EL (cell line): ENCODE measurements at places on chromosomes 16 and 17.

- peak; percentile 57 for DNase-seq
Measured at GRCh38 chr16:68031951-68032350, 8.9 kb downstream of the DUS2 start.

DNA sequence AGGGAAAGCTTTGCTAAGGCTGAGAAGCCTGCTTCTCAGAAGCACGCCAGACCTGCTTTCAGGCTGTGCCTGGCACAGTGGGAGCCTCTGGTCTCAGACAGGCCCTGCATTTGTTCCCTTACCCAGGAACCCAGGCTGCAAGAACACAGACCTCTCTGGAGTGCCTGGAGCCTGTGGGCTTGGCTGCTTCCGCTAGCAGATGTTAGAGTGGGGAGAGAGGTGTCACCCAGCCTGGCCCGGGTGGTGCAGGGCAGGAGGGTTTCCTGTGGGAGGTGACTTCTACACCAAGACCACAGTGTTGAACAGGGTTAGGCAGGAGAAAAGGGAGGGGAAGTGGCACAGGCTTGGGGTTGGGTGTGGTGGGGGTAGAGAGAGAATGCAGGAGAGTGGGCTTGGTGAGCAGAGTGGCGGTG is 35.8 kb upstream of the ADGRG1 start:
- no peak for DNase-seq

DNA sequence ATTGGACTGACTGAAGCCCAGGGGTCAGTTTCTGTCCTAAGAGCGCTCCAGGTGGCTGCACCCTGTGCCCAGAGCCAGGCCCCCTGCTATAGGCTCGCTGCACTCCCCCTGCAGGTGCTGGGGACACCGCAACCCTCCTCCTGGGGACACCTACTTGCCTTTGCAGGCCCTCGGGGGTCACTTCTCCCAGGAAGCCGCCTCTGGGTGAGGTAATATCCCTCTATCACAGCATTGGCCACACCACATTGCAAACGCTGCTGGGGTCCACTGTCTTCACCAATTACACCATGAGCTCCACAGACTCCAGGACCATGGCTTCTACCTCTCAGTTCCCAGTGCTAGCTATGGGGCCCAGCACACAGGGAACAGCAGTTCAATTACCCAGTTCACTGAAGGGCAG is 14.9 kb downstream of the USP36 start:
- DNase-seq = no peak

DNA sequence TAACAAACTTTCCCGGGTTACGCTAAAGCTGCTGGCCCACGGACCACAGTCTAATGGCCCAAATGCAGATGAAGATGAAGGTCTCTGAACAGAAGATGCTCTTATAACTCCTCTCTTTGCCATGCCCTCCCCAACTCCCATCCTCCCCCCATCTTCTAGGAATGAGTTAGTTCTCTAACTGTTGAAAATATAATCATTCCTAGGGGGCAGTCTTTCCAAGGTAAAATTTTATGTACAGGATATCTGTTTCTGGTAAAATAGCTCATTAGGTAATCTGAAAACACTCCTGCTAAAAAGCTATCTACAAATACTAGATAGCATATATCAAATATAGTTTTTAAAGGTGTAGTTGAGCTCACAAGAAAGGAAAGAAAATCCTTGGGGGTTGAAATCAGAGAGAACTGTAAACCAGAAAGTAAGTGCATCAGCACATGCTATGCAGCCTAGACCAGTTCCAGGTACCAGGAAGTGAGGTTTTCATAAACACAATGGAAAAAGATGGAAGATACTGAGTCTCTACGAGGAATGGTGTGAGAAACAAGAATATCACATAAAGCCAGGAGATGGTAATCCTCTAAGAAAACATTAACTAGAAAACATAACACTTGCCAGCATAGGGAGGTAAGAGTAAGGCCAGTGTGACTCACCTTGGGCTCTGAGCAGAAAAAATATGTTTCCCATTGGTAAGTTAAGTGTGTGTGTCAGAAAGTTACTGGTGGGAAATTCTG is 38.1 kb downstream of the CMC2 start:
- DNase-seq = peak; percentile 25

- no peak for DNase-seq
Measured at GRCh38 chr17:50584749-50585148, 24.2 kb downstream of the CACNA1G start.

DNA sequence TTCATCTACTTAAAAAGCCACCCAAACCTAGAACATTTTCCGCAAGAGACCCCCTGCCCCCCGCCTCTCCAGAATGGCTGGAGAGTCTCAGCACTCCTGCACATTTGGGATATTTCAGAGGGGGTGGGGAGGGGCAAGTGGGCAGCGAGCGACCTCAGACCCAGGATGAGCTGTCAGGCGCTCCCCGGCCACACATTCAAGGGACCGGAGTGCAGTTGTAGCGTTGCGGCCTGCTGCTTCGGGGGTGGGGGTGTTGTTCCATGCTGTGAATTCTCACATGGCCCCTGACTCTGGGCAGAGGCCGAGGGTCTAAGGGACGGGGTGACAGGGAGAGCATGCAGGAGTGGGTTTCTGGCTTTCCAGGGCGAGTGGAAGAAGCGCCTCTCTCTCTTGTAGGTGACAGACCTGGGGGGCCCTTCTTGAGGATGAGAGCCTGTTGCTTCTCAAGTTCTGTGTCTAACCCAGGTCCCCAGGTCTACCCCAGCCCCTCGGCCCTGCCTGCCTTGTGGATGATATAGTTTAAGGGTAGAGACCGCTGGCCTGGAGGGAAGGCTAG is 231.2 kb downstream of the SEC14L1 start:
- no peak for DNase-seq

DNA sequence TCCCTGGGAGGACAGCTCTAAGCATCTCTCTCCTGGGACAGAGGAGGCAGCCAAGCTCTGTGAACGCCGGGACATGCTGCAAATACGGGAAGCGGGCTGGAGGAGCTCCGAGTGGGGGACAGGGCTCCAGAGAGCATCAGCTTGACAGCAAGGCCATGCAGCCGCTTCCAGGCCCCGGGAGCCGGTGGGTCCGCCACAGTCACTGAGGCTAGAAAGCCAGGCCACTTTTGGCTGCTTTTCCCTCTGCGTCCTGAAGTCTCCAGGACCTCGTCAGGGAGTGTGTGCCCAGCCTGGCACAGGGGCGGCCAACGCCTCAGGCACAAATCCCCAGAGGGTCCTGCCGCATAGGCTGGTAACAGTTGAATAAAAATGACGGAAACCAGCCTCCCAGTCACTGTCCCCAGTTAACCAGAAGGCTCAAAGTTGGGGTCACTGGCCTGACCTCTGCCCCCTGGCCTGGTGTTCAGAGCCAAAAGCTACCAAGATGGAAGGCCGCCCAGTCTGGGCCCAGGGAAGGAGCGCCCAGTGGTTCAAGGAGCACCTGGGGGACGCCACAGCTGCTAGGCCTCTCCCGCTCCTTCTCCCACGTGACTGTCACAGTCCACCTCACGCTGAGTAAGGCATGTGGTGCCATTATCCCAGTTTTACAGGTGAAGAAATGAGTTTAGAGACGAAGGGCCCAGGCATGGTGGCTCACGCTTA is 3.2 kb upstream of the TRIM65 start:
- DNase-seq = no peak

GRCh38 chr17:82808006-82808405 is 31.8 kb downstream of the ZNF750 start:
- no peak for DNase-seq

DNA sequence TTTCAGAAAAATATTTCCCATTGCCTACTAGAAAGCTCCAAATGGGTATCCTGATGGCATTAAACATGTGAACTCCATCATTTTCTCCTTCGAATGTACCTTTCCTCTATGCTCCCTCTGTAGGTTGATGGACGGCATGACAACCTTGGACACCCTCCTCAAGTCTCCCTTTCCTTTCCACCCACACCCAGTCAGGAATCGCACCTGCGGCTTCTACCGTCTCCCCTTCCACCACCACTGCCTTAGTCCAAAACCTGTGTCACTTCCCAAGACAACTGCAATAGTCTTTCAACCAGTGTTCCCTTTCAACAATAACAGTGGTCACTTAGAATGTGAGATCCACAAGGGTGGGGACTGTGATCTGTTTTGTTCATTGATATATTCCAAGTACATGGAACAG is 233.1 kb upstream of the AXIN2 start:
- peak; percentile 36 for DNase-seq

GRCh38 chr17:16439303-16439791 is 24.0 kb downstream of the TRPV2 start:
- no peak for DNase-seq

DNA sequence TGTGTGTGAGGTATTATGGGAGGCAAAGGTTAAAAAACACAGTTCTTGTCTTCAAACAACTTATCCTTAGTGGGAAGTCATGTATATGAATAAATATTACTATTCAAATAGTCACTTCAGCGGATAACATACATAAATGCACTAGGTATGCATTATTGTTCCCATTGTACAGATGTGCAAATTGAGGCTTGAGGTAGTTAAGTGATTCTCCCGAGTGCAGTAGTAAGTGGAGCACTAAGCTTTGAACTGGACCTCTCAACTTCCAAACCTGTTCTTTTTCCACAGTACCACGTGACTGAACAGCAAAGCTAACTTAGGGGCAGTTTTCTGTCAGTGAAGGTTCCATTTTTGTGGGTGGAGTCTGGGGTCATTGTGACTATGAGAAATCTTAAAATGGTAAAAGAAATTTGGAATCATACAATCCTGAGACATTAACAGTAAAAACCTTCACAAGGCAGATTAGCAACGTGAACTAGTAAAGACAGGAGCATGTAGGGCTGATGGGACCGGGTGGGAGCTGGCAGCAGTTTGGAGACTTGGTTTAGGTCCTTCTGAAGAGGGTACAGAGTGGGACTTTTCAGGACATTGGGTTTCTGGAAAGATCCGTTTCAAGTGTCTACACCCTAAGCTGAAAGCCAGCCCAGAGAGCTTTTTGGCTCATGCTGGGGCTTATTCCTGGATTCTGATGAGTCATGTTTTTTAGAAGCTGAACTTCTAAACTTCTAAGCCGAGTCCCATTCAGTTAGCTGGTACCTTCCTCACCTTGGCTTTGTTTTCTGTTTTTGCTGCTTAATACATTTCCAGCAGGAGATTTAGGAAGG is 204.9 kb downstream of the PRKCA start:
- peak; percentile 77 for DNase-seq

- no peak for DNase-seq
Measured at GRCh38 chr17:77506371-77506991, 365.7 kb downstream of the SEC14L1 start.

- DNase-seq = peak; percentile 55
Measured at GRCh38 chr16:29811896-29812665, at the start of gene PRRT2. TSS of gene PRRT2 (plus strand) at chr16:29812193. CDS start at chr16:29813055, 862 bp downstream.

- no peak for DNase-seq
Measured at GRCh38 chr16:22635801-22636200, 125.1 kb downstream of the NPIPB5 start.

GRCh38 chr17:73282629-73283028 is 20.9 kb upstream of the CPSF4L start:
- DNase-seq = no peak

DNA sequence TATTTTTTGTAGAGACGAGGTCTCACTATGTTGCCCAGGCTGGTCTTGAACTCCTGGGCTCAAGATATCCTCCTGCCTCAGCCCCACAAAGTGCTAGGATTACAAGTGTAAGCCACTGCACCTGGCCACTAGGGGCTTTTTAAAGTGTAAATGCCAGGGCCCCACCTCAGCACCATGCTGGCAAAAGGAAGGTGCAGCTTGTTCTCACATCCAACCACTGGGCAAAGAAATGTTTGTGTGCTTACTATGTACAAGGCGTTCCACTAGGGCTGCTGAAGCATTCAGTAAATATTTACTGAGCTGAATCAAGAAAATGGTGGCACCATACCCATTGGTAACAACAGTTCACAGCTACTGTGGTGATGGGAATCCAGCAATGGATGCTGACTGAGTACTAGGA is 22.6 kb downstream of the COG1 start:
- no peak for DNase-seq

- DNase-seq = no peak
Measured at GRCh38 chr17:78493853-78494695, 83.1 kb downstream of the DNAH17 start.

DNA sequence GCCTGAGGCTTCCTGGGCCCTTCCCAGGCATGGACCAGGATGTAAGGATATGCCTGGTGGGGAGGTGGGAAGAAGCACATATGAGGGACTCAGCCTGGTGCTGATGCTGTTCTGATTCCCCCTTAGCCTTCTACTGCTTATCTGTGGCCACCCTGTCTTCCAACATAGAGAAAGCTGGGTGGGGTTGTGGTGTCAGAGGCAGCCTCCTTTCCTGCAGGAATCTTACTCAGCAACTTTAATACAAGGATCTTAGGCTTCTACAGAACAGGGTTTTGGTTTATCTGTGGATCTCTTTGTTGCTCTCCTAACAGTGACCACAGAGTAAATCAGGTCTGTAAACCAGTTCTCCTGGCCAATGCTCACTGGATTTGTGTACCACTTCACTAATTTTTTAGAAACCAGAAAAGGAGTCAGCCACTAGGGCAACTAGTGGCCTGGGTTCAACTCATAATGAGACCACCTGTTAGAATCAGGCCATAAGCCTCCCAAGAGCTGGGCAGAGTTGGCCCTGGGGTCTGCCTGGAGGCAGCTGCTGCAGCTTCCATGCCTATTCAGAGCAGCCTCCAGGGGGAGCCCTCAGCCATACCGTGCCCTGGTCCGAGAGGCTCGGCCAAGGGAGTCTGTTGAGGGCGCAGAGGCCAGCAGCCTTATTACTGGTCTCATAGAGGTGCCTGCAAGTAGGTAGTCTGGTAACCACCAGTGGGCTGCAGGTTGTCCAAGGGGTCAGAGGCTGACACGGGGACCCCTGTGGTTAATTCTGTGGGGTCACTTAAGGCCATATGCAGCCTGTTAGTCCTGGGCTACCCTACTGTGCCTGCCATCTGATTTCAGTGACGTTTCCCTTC is 7.1 kb downstream of the HAS3 start:
- DNase-seq = peak; percentile 52

- DNase-seq = no peak
Measured at GRCh38 chr17:44074911-44075285, 4.4 kb downstream of the G6PC3 start.

DNA sequence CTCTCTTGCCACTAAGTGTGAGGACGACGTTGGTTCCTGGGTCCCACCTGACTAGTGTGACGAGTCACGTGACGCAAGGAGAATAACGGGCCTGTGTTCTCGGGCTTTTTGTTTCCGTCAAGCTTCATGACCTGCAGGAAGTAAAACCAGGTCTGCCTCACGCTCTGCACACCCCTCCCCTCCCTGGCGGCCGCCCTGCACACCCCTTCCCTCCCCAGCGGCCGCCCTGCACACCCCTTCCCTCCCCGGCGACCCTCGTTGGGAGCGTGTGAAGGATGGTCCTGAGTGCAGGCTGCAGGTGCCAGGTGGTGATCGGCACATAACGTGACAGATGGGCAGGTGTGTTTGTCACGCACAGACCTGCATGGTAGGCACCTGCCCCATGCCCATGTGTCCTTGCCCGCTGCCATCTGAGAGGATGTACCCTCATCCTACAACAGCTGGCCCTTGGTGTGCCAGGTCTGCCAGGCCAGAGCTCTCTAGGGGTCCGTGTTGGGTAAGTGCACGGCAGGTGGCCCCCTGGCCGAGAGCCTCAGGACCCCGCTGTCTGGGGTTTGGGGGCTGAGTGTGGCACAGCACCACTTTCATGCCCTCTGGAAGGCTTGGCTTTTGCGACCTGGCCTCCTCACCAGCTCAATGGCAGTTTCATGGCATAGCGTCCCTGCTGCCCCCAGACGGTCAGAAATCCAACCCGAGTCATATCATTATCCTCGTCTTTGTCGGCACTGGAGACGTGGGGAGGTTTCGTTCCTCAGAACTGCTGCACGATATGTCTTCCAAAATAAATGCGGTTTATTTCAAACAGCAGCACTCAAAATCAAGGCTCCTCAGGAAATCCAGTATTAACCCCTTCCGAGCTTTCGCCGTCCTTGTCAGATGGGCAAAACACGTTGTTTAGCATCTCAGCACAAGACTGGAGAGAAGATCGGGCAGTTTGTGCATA is 191.8 kb upstream of the CHMP6 start:
- no peak for DNase-seq
